ENCODE measurements at places on chromosomes 5 and 9.

- DNase-seq = no peak
Measured at GRCh38 chr5:91111473-91112238, 271.5 kb downstream of the ARRDC3 start.

DNA sequence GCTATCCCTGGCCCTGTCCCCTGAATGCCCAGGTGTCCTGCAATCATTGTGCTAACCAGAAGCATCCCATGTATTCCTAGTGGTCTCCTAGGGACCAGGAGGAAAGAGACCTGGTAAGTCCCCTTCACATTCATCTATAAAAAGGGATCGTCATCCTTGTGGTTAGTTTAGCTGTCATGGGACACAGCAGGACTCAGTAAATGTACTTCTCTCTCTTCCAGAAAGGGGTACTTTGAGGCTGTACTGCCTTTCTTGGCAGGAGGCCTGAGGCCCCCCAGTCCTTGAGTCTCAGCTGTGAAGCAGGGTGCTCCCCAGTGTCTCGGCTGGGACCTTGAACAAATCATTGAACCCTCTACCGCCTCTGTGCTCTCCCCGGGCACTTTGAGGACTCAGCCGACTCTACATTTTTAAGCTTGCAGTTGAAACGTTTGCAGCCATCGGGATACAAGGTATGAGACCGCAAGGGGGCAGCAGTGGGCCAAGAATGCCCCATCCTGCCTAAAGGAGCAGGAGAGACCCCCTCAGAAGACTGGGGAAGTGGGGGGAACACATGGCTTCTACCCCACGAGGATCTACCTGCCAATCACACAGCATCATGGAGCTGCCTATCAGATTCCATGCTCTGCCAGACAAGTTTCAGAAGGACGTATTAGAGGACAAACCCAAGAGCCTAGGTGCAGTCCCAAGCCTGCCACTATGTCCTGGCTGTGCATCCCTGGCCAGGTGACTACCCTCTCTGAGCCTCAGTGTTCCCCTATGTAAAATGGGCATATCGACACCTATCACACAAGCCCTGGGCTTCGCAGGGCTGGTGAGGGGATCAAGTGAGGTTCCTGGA is 2.4 kb upstream of the PHYKPL start:
- peak; percentile 76 for DNase-seq

DNA sequence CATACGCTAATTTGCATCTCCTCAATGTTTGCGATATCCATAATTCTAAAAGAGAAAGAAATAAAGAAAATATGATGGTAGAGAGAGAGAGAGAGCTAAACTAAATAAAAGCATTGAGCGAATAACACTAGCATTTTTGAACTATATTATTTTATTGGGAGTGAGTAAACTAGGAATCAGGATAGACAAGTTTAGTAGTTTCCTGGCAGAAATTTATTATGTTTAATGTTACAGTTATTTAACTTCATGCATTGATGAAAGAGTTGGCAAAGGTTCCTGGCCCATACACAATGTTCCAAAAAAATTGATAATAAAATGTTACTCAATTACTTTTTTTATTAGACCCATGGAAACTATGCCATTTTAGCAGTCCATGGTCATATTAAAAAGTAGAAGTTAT is 1708.2 kb upstream of the CDH6 start:
- DNase-seq = no peak

- DNase-seq = no peak
Measured at GRCh38 chr9:87004016-87004415, 56.7 kb upstream of the GAS1 start.

DNA sequence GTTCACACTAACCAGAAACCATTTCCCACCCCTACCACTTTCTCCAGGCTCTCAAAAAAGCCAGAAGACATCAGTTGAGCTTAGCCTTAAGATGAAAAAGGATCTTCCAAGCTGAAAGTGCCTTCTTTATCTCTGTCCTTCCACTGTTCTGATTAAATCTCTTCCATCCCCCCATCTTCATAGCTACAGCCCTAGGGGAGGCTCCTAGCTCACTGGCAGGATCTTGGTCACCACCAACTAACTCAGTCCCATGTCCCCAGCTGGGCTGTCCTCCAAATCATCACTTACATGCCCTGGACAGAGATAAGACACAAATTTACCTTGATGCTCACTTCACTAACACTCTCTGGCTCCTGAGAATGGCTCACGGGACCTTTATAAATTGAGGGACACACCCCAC is 14.3 kb downstream of the LCP2 start:
- DNase-seq = no peak

- no peak for DNase-seq
Measured at GRCh38 chr5:179610109-179610902, 13.2 kb downstream of the HNRNPH1 start.

GRCh38 chr5:119187776-119188529 is 117.1 kb downstream of the DMXL1 start:
- DNase-seq = no peak

DNA sequence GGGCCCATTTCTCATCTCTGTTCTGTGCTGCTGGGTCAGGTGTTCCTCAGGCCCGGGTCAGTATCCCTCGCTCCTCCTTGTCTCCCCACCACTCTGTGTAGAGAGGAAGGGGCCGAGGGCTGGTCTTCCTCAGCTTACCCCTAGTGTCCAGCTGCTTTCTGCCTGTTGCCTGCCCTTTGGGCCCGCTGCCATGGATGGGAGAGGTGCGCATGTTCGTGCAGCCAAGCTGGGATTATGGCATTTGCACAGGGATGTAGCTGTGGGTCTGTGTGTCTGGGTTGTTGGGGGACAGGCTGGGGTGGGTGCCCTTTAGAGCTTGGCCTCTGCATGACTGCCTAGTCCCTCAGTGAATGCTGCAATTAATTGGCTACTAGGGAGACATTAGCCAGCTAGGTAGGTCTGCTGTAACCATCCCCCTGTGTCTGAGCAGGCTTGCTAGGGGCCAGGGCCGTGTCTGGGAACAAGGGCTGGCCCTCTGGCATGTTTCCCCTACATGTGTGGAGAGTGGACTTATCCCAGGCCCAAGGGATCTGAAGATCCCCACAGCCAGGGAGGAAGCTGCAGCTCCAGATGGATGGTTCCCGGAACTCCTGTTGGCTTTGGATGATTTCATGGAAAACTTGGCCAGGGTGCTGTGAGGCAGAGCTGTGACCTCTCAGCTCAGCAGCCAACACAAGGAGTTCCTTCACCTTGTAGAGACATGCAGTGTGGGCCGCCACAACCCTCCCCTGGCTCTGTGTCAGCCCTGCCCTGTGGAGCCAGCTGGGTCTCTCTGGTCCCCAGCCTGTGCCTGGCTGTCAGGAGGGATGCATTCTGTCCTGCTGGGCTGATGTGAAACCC is 161.9 kb downstream of the MACROH2A1 start:
- no peak for DNase-seq

GRCh38 chr5:172162323-172162986 is 25.6 kb downstream of the STK10 start:
- DNase-seq = no peak

DNA sequence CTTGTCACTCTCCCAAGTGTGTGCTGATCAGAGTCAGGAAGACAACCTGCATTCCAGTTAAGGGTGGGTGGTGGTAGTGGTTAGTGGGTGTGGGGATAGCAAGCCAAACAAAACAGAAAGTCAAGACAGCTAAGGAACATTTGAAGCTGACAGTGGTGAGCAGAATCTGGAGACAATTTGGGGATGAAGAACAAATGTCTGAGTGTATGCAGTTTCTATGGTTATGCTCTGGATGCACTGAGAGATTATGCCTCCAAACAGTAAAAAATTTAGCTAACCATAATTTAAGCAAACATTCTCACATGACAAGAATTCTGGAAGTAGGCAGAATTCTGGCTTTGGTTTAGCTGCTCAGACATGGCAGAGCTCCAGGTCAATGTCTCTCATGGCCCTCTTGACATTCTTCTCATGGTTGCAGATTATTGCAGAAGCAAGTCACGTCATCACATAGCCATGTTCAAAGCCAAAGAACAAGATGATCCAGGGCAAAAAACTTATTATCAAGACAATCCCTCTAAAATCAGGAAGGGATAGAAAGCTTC is 148.7 kb downstream of the LURAP1L start:
- no peak for DNase-seq

- DNase-seq = no peak
Measured at GRCh38 chr9:2610985-2611384, 10.6 kb upstream of the VLDLR start.

GRCh38 chr9:136940526-136941230 is 3.9 kb downstream of the FBXW5 start:
- DNase-seq = no peak

DNA sequence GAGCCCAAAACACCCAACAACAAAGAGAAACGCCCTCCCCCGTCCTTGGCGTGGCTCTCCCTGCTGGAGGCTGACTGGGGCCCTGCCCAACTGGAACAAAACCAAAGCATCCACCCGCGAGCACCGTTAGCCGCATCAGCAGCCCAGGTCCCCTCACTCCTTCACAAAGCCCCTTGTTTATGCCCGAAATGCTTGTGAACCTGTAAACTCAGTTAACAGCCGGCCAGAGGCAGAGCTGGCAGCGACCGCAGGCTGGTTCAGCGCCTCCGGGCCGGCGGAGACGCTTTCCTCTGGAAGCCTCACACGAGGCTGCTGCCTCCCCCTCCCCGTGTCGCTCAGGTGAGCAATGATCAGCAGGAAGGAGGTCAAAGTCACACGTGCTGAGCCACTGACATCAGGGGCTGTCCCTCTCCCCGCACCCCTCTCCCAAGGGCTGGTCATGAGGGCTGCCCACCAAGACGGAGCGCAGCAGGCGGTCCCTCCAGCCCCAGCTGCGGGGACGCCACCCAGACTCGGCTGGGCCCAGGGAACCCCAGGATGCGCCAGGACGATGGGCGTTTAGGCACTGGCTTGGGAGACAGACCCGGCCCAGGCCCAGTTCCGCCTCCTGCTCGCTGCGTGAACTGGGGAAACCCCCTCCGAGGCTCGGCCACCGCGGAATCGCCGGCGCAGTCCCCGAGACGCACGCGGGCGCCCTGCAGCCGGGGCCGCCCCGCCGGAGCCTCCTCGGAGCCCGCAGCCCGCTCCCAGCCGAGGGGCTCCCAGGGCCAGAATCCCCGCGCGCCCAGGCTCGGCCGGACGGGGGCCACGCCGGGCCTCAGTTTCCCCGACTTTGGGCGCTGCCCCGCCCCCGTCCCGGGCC is 563 bp downstream of the SNAPC4 start:
- peak; percentile 49 for DNase-seq

DNA sequence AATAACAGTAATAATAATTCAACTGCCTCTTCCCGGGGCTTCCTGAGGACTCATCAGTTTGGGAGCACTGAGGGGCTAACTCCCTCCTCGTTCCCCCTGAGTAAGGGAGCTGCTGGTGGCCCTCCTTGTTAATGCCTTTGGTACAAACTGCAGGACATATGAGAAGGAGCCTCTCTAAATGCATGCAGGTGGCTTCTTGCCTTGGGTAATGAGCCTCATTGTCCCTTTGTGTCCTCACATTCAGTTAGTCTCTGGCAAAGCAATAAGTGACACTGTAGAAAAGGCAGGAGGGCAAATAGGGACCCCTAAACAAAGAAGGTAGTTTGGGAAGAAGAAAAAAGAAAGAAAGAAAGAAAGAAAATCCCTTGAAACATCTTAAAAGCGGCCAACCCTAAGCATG is 95.4 kb upstream of the ERCC6L2 start:
- no peak for DNase-seq

DNA sequence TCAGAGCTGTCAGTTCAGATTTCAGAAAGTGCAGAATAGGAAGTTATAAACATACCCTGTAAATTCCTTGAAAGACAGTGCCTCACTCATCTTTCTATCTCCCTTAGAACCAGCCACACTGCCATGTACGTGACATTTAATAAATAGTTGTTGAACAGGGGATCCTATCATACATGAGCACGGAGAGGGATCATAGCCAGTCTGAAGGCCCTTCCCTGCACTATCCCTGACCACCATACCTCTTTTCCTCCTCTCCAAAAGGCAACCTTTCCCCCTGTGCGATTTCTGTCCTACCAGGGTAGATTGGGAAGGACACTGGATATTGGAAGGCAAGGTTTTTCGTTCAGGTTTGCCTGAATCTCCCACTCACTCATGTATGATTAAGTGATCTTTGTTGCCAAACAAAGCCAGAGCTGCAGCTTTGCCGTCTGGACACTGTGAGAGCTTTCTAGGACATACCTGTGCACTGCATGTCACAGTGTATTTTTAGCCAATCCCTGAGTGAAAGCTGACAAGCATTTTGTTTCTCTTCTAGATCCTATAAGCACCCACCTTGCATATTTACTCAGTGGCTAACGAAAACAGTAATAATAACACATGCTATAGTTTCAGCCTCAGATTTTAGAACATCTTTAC is 986.5 kb upstream of the WWC1 start:
- no peak for DNase-seq

- no peak for DNase-seq
Measured at GRCh38 chr9:4011054-4011453, 288.8 kb downstream of the GLIS3 start.

- no peak for DNase-seq
Measured at GRCh38 chr5:167358868-167359492, 932.5 kb upstream of the WWC1 start.

DNA sequence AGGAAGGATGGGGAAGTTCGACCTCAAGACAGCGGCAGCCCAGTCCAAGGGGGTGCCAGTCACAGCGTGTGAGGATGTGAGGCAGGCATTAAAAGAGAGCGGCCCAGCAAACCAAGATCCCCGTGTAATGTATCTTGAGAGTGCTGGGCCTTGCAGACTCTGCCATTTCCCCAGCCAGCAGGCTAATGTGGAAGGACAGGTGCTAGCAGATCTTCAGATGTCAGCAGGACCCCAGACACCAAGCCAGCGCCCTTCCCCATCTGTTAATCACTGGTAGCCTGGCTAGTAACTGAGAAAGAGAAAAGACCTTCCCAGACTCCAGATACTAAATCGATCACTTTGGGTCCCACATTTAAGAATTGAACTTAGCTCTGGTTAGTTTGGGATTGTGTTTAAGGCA is 62.2 kb downstream of the NTRK2 start:
- no peak for DNase-seq

DNA sequence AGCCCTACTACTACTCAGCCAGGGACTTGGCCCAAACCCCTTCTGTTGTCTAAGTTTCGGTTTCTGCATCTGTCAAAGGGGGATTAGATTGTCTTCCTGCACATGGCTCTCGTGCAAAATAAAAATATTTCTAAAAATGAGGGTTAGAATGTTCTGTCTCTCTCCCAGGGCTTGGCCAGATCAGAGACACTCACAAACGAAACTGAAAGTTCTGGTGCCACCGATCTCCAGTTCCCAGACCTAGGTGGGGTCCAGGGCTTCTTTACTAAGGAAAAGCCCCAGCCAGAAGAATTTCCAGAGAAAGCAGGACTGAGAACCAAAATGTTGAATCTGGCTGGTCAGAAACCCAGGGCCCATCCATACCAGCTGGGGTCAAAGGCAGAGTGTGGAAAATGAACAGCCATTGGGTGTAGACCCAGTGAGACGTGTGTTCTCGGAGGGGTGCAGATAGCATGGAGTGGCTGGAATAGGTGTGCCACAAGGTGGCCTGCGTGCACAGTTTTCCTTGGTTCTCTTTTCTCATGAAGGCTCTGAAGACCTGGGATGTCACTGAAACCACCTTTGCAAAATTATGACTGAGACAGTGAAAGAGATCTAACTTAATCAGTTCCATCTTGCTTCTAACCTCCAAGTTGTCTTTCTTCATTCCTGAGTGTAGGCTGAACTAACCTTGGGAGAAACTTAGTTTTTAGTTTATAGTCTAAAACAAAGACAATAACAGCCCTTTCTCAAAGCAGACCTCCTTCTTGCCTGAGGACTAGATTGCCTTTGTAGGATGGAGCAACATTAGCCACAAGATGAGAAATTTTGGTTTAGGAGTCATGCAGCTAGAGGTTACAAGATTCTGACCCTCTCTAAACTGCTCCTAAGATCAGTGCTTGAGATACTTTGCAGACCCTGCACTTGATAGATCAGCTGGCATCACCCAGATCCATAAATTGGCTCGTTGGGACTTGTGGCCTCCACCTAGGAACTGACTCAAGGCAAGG is 2.3 kb upstream of the SLC23A1 start:
- DNase-seq = no peak

Data from activated naive CD4-positive, alpha-beta T cell treated with Interleukin-2 at 50 U/mL for 16 hours (primary cell).